ENCODE measurements at places on chromosomes 7 and 10. TPM values are rescaled to one million over a fixed set of nuclear protein-coding genes. Genes with fewer than 3 reads are reported as not detected.

DNA sequence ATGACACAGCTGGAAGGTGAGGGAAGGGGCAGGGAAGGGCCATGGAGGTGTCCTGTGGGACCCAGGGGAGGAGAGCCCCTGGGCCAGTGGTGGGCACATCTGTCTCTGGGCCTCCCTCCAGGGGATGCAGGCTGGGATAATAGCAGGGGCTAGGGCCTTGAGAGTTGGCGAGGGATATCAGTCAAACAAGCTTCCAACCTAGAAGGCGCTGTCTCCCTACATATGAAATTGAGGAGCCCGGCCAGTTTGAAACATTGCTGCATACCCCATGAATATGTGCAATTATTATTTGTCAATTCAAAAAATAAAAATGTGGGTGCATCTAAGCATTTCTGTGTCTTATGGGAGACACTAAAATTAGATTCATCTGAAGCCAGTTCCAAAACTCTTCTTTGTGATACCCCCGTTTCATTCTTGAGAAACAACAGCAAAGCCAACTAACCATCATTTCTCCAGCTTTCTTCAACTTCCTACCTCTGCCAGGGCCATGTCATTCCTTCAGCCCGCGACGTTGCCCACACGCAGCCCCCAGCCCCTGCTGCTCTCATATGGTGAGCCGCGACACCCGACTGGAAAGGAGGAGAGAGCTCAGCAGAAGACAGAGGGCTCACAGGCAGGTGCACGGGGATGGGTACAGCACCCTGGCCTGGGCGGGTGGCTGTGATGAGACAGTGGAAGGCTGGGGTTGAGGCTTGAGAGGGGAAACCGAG is 418.7 kb downstream of the GLRX3 start:
- no peak for ATAC-seq

DNA sequence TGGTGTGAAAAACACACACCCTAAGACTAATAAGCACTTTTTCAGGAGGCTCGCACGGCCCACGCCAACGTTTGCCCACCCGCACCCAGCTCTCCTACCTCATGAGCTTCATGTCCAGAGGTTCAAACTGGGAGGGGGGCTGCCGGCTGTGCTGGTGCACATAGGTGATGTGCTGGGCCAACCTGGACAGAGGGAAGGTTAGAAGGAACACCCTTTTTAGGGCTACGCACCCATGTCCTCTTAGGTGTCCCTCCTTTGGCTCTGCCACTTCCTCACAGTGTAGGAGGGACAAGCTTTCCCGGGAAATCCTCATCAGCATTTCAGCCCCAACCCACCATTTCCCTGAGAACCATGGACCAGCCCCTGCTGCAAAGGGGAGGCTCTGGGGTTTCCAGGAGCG is 5.9 kb downstream of the MCM7 start:
- no peak for ATAC-seq

DNA sequence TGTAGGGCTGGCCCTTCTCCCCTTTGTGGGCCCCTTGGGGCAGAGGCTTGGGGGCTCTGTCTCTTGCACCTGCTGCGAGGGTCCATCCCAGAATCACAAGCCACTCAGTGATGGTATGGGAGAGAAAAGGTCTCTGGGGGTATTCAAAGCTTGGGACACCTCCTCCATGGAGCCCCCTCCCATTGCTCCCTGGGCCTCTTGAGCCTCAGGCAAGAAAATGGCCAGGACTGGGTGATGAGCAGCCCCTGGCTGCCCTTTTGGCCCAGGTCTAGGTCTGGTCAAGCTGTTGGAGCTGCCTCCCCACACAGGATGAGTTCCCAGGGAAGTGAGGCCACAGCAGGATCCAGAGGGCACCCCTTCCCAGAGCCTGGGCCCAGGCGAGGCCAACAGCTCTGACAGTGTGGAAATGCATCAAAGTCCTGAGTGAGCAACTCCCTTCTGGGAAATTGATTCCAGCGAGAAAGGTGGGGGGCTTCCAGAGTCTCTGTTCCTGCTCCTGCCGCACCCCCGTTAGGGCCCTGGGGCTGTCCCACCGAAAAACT is 3.4 kb upstream of the MYL7 start:
- no peak for ATAC-seq

- ATAC-seq: no peak
Measured at GRCh38 chr7:53672681-53673080, 637.2 kb downstream of the POM121L12 start.

DNA sequence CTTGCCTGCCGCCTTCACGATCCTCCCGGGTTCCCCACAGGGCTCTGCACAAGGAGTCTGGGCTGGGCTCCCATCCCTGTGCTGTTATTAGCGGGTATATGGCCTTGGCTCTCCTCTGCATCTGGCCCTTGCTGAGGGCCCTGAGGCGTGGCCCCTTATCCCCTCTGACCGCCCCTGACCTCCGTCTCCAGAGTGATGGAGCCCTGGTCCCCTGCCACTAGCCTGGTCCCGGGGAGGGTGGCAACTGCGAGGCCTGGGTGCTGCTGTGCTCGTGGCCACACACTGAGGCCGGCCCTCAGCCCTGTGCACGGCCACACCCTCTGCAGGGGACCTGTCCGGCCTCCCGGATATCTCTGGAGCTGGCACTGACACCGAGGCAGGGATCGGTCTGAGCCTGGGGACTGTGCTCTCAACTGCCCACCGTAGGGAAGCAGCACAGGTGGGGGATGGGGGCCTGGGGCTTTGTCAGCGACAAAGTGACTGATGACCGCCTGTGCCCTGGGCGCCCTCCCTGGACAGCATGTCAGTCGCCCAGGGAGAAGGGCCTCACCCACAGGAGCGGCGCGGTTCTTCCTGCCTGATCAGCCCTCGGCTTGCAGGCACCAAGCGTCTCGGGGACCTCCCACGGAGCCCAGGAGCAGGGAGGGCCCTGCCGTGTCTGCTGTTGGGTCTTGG is 72.4 kb downstream of the NKX6-2 start:
- no peak for ATAC-seq

GRCh38 chr7:134943785-134944400 is 42.4 kb upstream of the AGBL3 start:
- ATAC-seq: no peak

Gene ARHGAP22
- 5.8 TPM for total RNA-seq

Gene POM121
- total RNA-seq: 13.7 TPM

Gene NAT16
- total RNA-seq: not detected

Gene DRGX
- not detected for total RNA-seq

All from gastroesophageal sphincter (tissue), 4 donors.